ENCODE measurements at places on chromosomes 6 and 20.

DNA sequence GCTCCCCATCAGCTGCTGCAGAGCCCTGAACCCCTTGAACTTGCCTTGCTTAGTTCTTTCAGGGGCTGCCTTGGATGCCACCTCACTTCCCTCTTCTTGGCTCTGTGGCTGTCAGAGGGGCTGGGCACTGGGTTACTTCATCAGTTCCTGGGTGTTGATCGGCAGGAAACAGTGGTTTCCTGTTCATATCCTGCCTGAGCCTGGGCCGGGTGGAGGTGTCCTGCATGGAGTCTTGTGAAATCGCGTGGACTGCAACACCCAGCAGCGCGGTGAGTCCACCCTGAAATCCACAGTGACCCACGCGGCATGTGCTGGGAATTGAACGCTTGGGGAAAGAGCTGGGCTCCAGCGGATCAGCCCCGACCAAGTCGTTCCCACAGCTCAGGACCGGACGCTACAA lies 97.5 kb downstream of the CDH26 start:
- DNase-seq, result no peak

DNA sequence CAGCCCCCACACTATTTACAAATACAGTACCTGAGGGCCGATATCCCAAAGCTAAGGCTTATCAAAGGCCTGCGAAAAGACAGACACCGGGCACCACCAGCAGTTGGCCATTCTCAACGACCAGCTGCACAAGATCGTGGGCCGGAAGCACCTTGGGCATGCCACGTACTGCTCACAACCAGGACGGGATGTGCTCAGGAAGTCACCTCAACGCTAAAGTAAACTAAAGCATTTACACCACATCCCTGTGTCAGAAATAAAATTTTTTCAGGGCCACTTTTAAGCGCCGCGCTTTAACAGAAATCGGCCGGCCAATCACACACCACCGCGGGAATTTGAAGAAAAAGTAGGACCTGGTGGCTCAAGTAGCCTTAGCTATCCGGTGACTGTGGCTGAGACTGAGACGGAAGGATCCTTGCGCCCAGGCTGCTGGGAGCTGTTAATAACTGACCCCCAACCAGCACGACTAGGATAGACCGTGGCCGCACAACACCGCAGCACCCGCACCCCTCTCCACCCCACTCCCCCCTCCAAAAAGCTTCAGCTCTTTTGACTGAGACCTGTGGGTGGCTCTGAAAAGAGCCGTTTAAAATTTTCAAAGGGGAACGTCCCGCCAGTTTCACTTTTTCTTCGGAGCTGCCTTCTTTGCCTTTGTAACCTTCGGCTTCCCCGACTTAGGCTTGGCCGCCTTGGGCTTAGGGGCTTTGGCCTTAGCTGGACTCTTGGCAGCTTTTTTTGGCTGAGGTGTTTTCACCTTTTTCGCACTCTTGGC lies 131.2 kb upstream of the BTN3A2 start:
- DNase-seq, result no peak

- no peak for DNase-seq
Measured at GRCh38 chr6:52074155-52074554, 13.3 kb downstream of the PKHD1 start.

DNA sequence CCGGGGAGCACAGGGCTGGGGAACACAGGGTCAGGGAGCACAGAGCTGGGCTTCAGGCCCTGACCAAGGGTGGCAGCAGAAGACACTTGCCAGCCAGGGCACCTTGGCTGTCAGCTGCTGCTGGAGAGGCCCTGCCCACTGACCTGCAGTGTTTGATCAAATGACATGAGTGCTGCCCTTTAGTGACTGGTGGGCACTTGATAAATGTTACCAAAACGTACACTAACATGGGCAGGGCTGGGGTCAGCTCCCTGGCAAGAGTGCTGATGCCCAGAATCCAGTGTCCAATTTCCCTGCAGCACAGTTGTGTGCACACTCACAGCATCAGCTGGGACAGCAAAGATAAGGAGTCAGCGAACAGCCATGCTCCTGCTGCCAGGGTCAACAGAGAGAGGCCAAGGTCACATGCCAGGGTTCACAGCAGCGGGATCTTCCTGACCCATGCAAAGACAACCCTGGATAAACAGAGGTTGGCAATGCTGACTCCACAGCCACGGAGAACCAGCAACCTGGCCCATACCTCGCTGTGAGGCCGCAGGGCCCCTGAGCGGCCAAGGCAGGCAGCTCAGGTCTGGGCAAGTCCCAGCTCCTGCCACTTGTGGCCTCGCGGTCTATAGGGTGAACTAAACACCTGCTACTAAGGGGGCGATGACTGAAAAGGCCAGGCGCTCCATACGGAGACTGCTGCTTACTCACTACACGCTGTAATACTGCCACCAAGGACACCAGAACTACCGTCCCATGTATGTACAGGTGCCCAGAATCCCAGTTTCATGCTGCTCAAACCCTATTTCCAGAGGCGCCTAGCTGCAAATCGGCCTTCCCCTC lies 46.3 kb downstream of the NINL start:
- no peak for DNase-seq

GRCh38 chr6:10082385-10082784 lies 332.5 kb downstream of the TFAP2A start:
- no peak for DNase-seq

Data from left kidney (tissue), 8 donors.